Mononuclear cell (primary cell): ENCODE measurements at places on chromosomes 7 and 10. TPM values are rescaled to one million over a fixed set of nuclear protein-coding genes. Genes with fewer than 3 reads are reported as not detected.

The ZNF503 gene
- total RNA-seq, result 4.7 TPM

The HTR5A gene
- total RNA-seq, result under 0.01 TPM

The TMEM72 gene
- not detected for total RNA-seq

The SLC26A3 gene
- total RNA-seq, result not detected

The NRG3 gene
- not detected for total RNA-seq

The FXYD4 gene
- not detected for total RNA-seq

The ADARB2 gene
- total RNA-seq, result under 0.01 TPM

The ZNF316 gene
- total RNA-seq, result 23.3 TPM

The STEAP2 gene
- 0.10 TPM for total RNA-seq

The EGR2 gene
- 11.9 TPM for total RNA-seq

The ELN gene
- total RNA-seq, result not detected

The ANXA8 gene
- total RNA-seq, result 0.31 TPM

The MEOX2 gene
- total RNA-seq, result not detected

The HOXA4 gene
- total RNA-seq, result not detected
